ENCODE measurements at places on chromosomes 4 and X. TPM values are rescaled to one million over a fixed set of nuclear protein-coding genes. Genes with fewer than 3 reads are reported as not detected.

The TECRL gene
- 0.31 TPM for total RNA-seq

The IL15 gene
- total RNA-seq, result 0.94 TPM

The UGT2B15 gene
- not detected for total RNA-seq

The CHIC1 gene
- total RNA-seq, result 21.0 TPM

The BMP3 gene
- total RNA-seq, result 7.2 TPM

The MED12 gene
- 46.0 TPM for total RNA-seq

The FNIP2 gene
- 86.1 TPM for total RNA-seq

The NHSL2 gene
- 1.3 TPM for total RNA-seq

The ODAPH gene
- total RNA-seq, result not detected

The NXF2 gene
- not detected for total RNA-seq

The DGAT2L6 gene
- not detected for total RNA-seq

The KIF4A gene
- total RNA-seq, result 4.1 TPM

The PAK3 gene
- 105 TPM for total RNA-seq

The SSX2 gene
- not detected for total RNA-seq

The RBM46 gene
- not detected for total RNA-seq

The PFKFB1 gene
- total RNA-seq, result 0.31 TPM

The FAM9B gene
- total RNA-seq, result not detected

The EDA2R gene
- 1.3 TPM for total RNA-seq

The INTS6L gene
- total RNA-seq, result 30.7 TPM

The CENPI gene
- total RNA-seq, result 13.5 TPM

The GNPDA2 gene
- total RNA-seq, result 42.3 TPM

The PAGE1 gene
- total RNA-seq, result not detected

The FOXR2 gene
- total RNA-seq, result not detected

The DCK gene
- total RNA-seq, result 68.5 TPM

The PLP1 gene
- total RNA-seq, result 19.4 TPM

The RPS6KA3 gene
- 32.2 TPM for total RNA-seq

The SLC2A9 gene
- 7.2 TPM for total RNA-seq

The SUPT20HL1 gene
- not detected for total RNA-seq

The USP17L12 gene
- not detected for total RNA-seq

The MAGEA1 gene
- not detected for total RNA-seq

The TRIML1 gene
- not detected for total RNA-seq

The UGT2B11 gene
- not detected for total RNA-seq

The ANAPC10 gene
- total RNA-seq, result 68.9 TPM

The ZFYVE28 gene
- 7.8 TPM for total RNA-seq

The RPL39 gene
- 1,783 TPM for total RNA-seq

The NMU gene
- total RNA-seq, result 2.2 TPM

The PPP4R3C gene
- total RNA-seq, result not detected

The DSPP gene
- total RNA-seq, result under 0.01 TPM

The XPNPEP2 gene
- total RNA-seq, result not detected

The FAM53A gene
- total RNA-seq, result 0.63 TPM

The TCEAL6 gene
- 5.9 TPM for total RNA-seq

The ZNF518B gene
- 100 TPM for total RNA-seq

The UCP1 gene
- not detected for total RNA-seq

The FBXW7 gene
- 281 TPM for total RNA-seq

The SPIN2A gene
- total RNA-seq, result 2.5 TPM

The NPFFR2 gene
- not detected for total RNA-seq

The GABRG1 gene
- total RNA-seq, result 24.7 TPM

The RHOXF2 gene
- total RNA-seq, result not detected

The HOPX gene
- 54.5 TPM for total RNA-seq

All from parietal lobe (tissue), 2 donors.